Mesendoderm (in vitro differentiated cells): ENCODE measurements at places on chromosomes 13 and 19.

DNA sequence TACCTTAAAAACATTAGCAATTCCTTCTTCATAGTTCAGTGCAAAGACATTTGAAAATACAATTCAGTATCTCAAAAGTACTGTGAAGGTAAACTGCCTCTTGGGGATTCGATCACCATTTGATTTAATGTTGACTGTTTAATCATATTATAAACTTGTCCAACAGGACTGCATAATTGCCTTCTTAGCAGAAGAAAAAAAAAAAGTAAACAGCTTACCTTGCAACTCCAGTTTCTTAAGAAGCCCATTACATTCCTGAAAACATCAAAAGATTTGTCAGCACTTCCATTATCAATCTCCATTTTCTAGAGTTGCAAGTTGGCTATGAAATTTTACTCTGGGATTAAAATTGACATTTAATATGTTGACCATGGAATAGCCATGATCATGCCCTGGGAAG is 1154.6 kb downstream of the OLFM4 start:
- no peak for DNase-seq

DNA sequence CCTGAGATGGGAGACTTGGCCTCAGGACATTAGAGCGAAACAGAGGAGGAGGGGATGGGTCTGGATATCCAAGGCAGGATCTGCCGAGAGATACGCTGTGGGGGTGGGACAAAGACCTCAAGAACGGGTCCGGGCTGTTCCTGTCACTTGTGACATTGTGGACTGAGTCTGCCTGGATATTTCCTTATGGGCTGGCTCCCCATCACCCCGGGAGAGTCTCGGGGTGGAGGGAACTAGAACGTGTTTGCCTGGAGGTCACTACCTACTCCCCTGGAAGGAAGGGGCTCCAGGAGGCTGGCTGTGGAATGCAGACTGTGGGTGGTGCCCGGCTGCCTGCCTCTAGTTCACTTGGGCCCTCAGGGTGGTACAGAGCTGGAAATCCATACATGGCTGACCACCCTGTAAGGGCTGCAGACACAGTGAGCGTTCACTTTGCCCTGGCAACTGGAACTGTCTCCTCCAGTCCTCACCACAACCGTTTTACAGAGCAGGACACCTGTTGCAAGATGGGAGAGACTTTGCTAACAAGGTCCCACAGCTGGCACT is 26.4 kb downstream of the DNM2 start:
- DNase-seq: no peak

GRCh38 chr13:111347438-111347837 is 27.0 kb downstream of the TEX29 start:
- no peak for DNase-seq

- DNase-seq: no peak
These were observed 26.9 kb downstream of the CHAMP1 start for GRCh38 chr13:114341003-114341777.

GRCh38 chr13:110326263-110326904 is 19.3 kb downstream of the COL4A2 start:
- DNase-seq: no peak
